ENCODE measurements at places on chromosomes 11 and 22. TPM values are rescaled to one million over a fixed set of nuclear protein-coding genes. Genes with fewer than 3 reads are reported as not detected.

The SCT gene
- polyA plus RNA-seq: not detected

The MAPK8IP1 gene
- polyA plus RNA-seq: 9.1 TPM

The FOSL1 gene
- 4.8 TPM for polyA plus RNA-seq

The VSIG2 gene
- polyA plus RNA-seq: not detected

The OR52H1 gene
- not detected for polyA plus RNA-seq

The GRIA4 gene
- not detected for polyA plus RNA-seq

The TMEM151A gene
- polyA plus RNA-seq: 1.5 TPM

The HINFP gene
- 60.6 TPM for polyA plus RNA-seq

The MAPK8IP2 gene
- 0.19 TPM for polyA plus RNA-seq

The FXYD6 gene
- polyA plus RNA-seq: not detected

The FGF19 gene
- not detected for polyA plus RNA-seq

The KCTD14 gene
- 0.18 TPM for polyA plus RNA-seq

The CALCA gene
- not detected for polyA plus RNA-seq

The TRIM68 gene
- polyA plus RNA-seq: 7.6 TPM

The GPR83 gene
- 0.28 TPM for polyA plus RNA-seq
